ENCODE measurements at places on chromosomes 7 and 10. TPM values are rescaled to one million over a fixed set of nuclear protein-coding genes. Genes with fewer than 3 reads are reported as not detected.

The KIF20B gene
- total RNA-seq = 39.9 TPM

The PTPRZ1 gene
- not detected for total RNA-seq

The SLC39A12 gene
- not detected for total RNA-seq

The CCL26 gene
- not detected for total RNA-seq

The TMEM184A gene
- total RNA-seq = not detected
